ENCODE measurements at places on chromosomes 6 and 20.

GRCh38 chr20:9478771-9479170, 35.6 kb upstream of the LAMP5 start:
- peak; percentile 23 for DNase-seq

DNA sequence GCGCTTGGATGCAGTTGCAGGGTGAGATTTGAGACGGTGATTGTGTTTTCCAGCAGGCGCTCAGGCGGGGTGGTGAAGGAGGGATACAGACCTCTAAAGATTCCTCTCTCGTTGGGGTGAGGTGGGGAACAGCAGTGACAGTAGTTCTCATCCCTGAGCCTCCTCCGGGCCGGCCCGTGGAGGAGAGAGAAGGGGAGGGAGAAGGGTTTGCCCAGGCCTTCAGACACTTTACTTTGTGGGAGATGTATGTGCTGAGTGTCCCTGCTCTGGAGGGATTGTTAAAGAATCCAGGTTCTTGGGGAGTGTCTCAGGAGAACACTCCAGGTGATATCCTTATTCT, 41.0 kb downstream of the PSMB9 start:
- no peak for DNase-seq

DNA sequence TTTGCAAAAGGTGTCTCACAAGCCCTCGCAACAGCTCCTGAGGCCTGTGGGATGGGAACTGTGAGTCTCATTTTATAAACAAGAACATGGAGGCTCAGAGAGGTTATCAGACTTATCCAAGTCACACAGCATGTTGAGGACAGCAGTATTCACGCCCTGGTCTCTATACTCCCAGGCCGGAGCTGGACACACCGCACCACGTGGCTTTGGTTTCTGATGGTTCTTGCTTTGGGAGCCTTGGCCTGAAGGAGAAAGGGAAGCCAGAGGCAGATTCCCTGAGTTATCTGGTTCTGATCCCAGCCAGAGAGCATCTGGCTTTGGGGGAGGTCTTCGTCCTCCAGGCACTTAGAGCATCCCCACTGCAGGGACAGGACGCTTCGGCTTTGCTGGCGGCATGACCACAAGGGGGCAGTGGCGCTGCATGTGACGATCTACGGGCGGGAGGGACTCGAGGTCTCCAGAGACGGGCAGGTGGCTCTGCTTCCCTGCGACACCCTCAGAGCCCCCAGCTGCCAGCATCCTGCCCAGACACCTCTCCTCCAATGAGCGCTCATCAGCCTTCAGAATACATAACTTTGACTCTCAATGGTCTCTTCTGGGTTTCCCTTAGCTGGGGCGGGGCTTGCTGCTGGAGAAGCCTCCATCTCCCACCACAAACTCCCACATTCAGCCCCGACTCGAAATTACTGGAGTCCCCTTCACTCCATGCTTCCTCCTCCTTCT, 51.4 kb upstream of the SAYSD1 start:
- peak; percentile 72 for DNase-seq

GRCh38 chr20:22796469-22797077, 212.2 kb upstream of the FOXA2 start:
- DNase-seq, result peak; percentile 66

GRCh38 chr20:59912609-59913008, 20.8 kb downstream of the SYCP2 start:
- DNase-seq, result no peak

GRCh38 chr6:52361414-52361944, 472 bp upstream of the PAQR8 start:
- DNase-seq, result peak; percentile 55

DNA sequence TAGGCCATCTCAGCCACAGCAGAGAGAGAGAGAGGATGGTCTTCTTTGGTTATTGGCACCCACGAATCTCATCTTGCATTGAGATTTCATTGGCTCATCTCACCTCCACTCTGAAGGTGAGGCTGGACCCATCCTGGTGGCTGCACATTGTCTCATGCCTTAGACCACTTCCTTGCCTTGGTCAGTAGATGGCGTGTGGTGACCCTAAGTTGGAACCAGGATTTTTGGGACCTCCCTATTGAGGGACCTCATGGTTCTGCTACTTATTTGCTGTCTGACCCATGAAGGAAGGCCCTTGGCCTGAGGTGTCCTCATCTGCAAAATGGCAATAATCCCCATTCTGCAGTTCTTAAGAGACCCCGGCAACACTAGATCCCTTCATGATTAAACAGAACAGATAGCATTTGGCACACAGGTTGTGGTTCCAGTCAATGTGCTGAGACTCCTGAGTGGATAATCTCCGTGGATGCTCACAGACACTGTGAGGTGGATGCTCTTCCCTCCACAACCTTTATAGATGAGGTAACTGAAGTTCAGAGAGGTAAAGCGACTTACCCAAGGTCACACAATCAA, 21.5 kb upstream of the AAR2 start:
- peak; percentile 55 for DNase-seq

- no peak for DNase-seq
These were observed 48.3 kb downstream of the TXLNB start for GRCh38 chr6:139243536-139243935.

DNA sequence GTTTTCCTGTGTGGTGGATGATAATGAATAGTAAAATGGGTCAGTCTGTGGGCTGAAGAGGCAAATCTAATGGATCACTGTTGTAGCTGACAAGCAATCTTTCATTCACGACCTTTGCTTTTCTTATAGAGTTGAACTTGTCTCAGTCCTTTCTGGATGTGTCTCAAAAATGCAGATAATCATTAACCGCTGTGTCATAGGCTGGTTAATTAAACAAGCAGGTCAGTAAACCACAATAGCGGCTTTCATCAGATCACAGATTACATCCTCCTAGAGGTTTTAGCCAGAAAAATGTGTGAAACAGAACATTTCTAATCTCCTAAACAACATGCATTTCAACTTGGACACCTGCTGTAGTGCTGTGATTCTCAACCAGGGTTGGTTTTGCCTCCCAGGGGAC, 2.5 kb upstream of the METTL24 start:
- DNase-seq, result no peak

DNA sequence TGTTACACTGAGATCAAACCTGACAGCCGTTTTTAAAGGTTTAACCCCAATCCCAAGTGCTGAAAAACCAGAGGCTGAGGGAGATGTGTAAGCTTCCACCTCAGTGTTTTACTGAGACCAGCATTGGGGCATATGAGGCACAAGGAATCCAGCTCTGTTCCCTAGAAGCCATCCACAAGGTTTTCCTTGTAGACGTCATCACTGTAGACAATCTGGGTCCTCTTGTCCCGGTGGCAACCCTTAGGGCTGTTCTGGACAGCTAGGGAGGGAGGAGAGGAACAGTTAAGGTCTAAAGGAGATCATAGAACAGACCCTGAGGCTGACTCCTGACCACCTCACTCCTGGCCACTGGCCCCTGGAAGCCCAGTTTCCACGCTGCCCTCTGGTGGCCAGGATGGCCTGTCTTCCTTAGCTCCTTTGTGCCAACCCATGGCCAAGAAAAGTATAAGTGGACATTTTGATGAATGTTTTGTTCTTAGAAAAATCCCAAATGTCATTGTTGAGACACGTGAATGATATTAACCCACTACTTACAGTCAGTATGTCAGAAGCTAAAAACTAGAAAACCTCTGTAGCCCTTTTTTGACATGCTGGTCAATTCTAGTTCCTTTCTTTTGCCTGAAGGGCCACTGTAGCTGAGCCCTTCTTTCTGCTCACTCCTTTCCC, 6.4 kb downstream of the CFB start:
- peak; percentile 87 for DNase-seq

GRCh38 chr6:136989571-136990241, 55.1 kb downstream of the IL20RA start:
- peak; percentile 26 for DNase-seq

DNA sequence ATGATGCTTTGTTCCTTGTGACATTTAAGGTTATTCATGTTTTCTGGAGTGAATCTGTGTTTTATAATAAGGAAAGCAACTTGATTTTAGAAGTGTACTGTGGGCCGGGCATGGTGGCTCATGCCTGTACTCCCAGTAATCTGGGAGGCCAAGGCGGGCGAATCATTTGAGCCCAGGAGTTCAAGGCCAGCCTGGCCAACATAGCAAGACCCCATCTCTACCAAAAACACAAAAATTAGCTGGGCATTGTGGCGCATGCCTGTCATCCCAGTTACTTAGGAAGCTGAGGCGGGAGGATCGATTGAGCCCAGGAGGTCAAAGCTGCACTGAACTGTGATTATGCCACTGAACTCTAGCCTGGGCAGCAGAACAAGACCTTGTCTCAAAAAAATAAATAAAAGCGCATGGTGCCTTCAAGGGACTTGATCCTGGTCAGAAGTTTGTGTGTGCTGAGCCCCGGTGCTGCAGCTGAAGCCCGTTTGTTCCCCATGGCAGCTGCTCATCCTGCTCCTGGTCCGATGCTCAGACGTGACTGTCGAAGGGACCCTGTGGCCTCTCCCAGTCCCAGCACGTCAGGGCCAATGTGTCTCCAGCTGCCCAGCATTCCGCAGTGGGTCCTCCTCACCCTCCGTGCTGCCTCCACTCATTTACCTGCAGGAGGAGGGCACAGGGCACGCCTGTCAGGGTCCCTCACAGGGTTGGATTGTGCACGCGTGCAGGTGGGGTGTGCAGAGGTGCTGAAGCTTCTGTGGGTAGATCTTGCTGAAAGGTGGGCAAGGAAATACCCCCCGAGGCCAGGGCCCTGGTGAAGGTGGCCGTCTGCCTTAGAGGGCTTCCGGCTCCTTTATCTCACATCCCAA, 18.3 kb downstream of the ENTPD6 start:
- no peak for DNase-seq

Data from adipocyte (in vitro differentiated cells).